T-cell (primary cell): ENCODE measurements at places on chromosomes 2 and 18. TPM values are rescaled to one million over a fixed set of nuclear protein-coding genes. Genes with fewer than 3 reads are reported as not detected.
A peak's percentile ranks its signal among the peaks of the same experiment; 100 is the strongest.

DNA sequence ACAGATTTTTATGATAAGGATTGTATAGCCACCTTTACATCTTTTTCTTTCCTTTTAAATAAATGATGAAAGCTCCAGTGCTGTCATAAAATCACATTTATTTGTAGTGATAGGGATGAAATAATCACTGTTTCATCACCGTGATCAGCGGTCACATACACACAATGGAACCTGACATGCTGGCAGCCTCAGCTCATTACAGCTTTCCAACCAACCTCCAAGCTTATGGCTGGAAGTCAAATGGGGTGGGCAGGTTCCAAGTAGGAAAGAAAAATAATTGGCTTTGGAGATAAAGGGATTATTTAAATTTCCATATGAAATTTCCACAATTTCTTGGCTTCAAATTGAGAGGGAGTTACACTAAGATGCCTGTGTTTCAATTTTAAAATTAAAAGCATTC lies 251.3 kb downstream of the PLCL1 start:
- no peak for DNase-seq
- no peak overlapping the region for H3K27ac ChIP-seq
- H3K36me3 ChIP-seq, result no peaks in the 10 kb centered on the region

DNA sequence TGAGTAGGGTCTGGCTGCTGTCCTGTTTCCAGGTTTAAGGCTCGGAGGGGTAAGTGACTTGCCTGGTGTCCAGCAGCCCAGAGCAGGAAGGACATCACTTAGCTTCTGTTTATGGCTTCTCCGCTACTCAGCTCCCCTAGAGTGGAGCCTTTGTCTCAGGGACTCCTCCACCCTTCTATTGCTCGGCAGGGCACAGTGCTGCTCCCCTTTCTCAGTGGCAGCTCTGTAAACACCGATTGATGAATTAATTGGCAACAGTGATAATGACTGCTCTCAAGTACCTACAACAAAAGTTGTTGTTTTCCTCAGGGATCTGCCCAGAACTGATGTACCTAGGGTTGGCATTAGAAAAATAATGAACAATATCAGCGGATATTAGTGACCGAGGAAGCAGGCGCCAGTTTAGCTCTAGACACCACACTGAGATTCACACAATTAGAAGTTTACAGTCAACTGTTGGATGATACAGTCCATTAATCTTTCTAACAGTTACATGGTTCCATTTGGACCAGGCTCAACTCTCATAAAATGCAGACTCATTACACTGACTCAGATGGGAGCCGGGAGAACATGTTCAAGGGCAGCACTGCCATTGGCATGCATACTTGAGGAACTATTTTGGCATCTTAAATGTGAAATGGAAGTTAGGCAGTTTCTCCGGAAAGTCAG lies 265.7 kb downstream of the MTX2 start:
- H3K27ac ChIP-seq, result no peak overlapping the region
- H3K4me1 ChIP-seq, result no peaks in the 10 kb centered on the region
- H3K27me3 ChIP-seq, result no peaks in the 10 kb centered on the region
- DNase-seq, result no peak

MC2R gene
- not detected for total RNA-seq

DNA sequence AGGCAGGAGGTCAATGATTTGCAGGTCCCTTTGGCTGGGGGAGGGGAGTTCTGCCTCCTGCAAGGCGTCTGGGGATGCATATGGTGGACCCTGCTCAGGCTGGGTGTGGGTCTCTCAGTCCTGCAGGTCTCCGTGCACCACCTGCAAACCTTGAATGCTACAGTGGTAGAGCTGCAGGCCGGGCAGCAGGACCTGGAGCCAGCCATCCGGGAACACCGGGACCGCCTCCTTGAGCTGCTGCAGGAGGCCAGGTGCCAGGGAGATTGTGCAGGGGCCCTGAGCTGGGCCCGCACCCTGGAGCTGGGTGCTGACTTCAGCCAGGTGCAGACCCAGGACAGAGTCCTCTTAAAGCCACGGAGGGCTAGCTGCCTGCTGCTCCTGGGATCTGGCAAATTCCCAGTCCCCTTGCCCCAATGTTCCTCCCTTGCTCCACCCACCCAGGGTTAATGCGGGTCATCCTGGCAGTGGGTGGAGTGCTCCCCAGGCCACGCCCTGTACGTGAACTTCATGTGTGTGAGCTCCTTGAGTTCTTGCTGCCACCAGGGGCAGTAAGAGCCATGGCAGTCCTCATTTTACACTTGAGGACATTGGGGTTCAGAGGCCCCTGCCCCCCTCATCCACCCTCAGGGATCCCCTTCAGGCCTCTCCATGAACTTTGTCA lies 3.1 kb downstream of the PROM2 start:
- no peak overlapping the region for H3K27ac ChIP-seq
- H3K4me1 ChIP-seq, result no peaks in the 10 kb centered on the region
- no peak overlapping the region for H3K4me3 ChIP-seq
- no peak for DNase-seq

RAB6C gene
- not detected for total RNA-seq

C2orf76 gene
- 7.9 TPM for total RNA-seq

HOXD8 gene
- not detected for total RNA-seq

DNA sequence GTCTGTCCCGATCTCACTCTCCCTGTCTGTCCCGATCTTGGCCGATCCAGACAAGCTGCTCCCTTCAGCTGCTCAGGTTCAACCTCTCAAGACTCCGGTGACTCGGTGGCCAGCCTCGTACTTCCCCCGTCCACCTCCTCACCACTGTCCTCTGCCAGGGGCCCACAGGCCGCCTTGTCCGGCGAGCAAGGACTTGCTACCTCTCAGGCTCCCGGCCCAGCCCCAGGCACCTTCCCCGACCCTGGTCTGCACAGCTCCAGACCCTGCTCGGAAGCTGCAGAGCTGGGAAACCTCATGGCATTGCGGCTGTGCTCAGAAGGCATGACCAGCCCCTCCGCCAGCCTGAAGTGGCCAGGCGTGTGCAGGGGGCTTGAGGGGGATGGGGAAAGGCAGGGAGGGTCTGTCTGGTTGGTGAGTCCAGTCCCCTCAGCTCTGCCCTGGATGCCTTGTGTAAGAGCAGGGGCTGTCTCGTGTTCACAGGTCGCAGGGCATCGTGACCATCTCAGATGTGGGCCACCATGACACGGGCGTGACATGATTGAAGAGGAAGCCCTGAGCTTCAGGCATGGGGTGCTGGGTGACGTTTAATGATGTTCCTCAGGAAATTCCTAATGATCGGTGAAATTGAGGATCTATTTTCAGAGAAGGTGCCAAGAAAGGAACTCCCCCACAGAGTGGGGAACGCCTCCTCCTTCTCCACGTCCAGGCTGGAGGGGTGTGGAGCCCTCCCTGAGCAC lies 121.2 kb upstream of the CTDP1 start:
- no peaks in the 10 kb centered on the region for H3K36me3 ChIP-seq
- H3K27ac ChIP-seq, result no peak overlapping the region
- H3K27me3 ChIP-seq, result no peaks in the 10 kb centered on the region
- DNase-seq, result no peak

- peaks cover 11% of the 10 kb centered on the region for H3K36me3 ChIP-seq
- peak within 1 kb of the TSS; percentile 82 for H3K27ac ChIP-seq
- H3K27me3 ChIP-seq, result no peaks in the 10 kb centered on the region
- H3K4me3 ChIP-seq, result peak within 1 kb of the TSS; percentile 77
- DNase-seq, result peak; percentile 29
- H3K4me1 ChIP-seq, result peaks cover 53% of the 10 kb centered on the region
These were observed at the start of gene VAMP5 for GRCh38 chr2:85584354-85584856. Gene VAMP5, plus strand, starts transcription at chr2:85584431. Its CDS starts 60 bp downstream, at chr2:85584491.

DNA sequence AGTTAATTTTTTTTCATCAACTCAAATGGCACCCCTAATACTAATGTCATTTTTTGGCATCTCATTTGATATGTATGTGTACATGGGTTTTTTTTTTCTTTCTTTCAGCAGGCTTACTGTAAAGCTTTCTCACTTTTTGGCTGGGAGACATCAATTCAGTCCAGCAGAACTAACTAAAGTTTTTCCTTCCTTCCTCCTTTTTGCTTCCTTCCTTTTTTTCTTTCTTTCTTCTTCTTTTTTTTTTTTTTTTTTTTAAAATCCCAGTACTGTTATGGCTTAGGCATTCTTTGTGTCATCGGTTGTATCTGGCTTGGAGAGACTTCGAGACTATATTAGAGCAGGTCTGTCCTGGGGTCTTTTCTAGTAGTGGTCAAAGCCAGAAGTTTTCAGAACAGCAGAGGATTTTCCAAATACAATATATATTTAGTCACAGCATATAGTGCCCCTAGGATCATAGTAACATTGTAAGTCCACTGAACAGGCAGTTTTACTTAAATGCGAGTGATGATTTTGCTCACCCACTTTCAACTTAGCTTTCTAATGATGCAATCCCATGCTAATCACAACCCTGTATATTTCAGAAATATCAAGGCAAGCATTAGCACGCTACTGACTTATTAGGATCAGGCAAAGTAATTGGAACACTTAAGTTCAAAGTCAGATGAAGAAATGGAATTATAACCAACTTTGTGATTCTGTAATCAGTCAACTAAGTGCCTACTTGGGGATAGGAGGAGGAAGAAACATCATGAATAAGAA lies 4.0 kb downstream of the KLHL29 start:
- H3K36me3 ChIP-seq, result no peaks in the 10 kb centered on the region
- no peak overlapping the region for H3K4me3 ChIP-seq
- DNase-seq, result no peak
- peaks cover 20% of the 10 kb centered on the region for H3K4me1 ChIP-seq
- no peak overlapping the region for H3K27ac ChIP-seq

- no peak overlapping the region for H3K27ac ChIP-seq
- H3K36me3 ChIP-seq, result no peaks in the 10 kb centered on the region
- DNase-seq, result no peak
- no peaks in the 10 kb centered on the region for H3K27me3 ChIP-seq
- H3K4me1 ChIP-seq, result no peaks in the 10 kb centered on the region
These were observed 40.7 kb upstream of the RAB27B start for GRCh38 chr18:54787616-54788015.

DNA sequence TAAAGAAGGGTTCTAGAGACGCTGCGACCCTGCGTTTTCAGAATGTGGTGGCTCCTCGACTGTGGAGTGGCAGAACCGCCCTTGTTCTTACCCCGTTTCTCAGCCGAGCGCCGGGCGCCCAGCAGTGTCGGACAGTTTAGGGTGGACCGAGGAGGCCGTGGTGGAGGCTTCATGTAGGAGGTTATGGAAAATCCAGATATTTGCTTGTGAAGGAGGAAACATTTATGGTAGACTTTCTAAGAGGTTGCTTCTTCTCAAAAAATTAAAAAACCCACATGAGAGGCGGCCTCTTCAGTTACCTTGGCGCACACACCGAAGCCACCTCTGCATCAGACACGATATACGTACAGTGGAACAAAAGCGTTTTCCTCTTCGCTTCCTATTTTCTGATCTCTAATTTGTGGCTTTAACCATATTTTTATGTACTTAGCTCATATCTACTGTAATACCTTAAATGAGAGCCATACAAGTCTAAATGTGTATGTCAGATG lies 120.8 kb downstream of the NFATC1 start:
- peak overlapping the region; percentile 75 for H3K27ac ChIP-seq
- peak overlapping the region; percentile 17 for H3K4me3 ChIP-seq
- peak; percentile 50 for DNase-seq
- H3K4me1 ChIP-seq, result peaks cover 56% of the 10 kb centered on the region

C2orf80 gene
- not detected for total RNA-seq

- H3K4me3 ChIP-seq, result no peak overlapping the region
- H3K36me3 ChIP-seq, result no peaks in the 10 kb centered on the region
These were observed 16.2 kb downstream of the EPB41L3 start for GRCh38 chr18:5527603-5528002.

TM4SF20 gene
- total RNA-seq, result not detected

- H3K27ac ChIP-seq, result no peak overlapping the region
- H3K36me3 ChIP-seq, result no peaks in the 10 kb centered on the region
- DNase-seq, result no peak
- H3K27me3 ChIP-seq, result no peaks in the 10 kb centered on the region
- H3K4me3 ChIP-seq, result no peak overlapping the region
- H3K4me1 ChIP-seq, result no peaks in the 10 kb centered on the region
These were observed 250.7 kb downstream of the SATB2 start for GRCh38 chr2:199207011-199207410.

DNA sequence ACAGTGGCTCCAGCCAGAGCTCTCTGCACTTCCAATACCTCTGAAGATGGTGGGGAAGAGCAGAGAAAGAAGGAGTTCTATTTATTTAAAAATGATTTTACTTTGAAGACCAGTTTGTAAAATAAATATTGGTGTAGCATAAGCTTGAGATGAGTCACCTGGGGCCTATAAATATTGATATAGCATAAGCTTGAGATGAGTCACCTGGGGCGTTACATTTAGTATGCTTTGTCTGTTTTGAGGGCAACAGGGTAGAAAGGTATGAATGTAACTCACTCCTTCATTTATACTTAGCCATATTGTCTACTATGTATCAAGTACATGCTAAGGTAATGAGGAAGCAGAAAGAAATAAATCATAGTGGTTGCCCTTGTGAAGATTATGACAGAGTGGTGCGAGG lies 7.7 kb upstream of the SULT1C4 start:
- no peaks in the 10 kb centered on the region for H3K36me3 ChIP-seq
- H3K27ac ChIP-seq, result no peak overlapping the region
- no peaks in the 10 kb centered on the region for H3K4me1 ChIP-seq
- H3K27me3 ChIP-seq, result no peaks in the 10 kb centered on the region
- no peak overlapping the region for H3K4me3 ChIP-seq
- no peak for DNase-seq

ITGB1BP1 gene
- 76.7 TPM for total RNA-seq

- no peaks in the 10 kb centered on the region for H3K27me3 ChIP-seq
- no peaks in the 10 kb centered on the region for H3K36me3 ChIP-seq
- no peak overlapping the region for H3K27ac ChIP-seq
- H3K4me1 ChIP-seq, result no peaks in the 10 kb centered on the region
- no peak overlapping the region for H3K4me3 ChIP-seq
- DNase-seq, result no peak
These were observed 62.8 kb downstream of the ARL6IP6 start for GRCh38 chr2:152781175-152781574.

GRCh38 chr2:46793423-46794416 lies 121.9 kb downstream of the MCFD2 start:
- no peak for DNase-seq
- H3K27me3 ChIP-seq, result peaks cover 4% of the 10 kb centered on the region
- no peak overlapping the region for H3K4me3 ChIP-seq
- no peaks in the 10 kb centered on the region for H3K4me1 ChIP-seq
- H3K27ac ChIP-seq, result no peak overlapping the region

GRCh38 chr2:191895195-191895594 lies 48.3 kb upstream of the CAVIN2 start:
- H3K27me3 ChIP-seq, result peaks cover 5% of the 10 kb centered on the region
- H3K4me3 ChIP-seq, result no peak overlapping the region
- H3K27ac ChIP-seq, result no peak overlapping the region
- DNase-seq, result no peak

CTAGE1 gene
- total RNA-seq, result not detected

- H3K4me1 ChIP-seq, result no peaks in the 10 kb centered on the region
- H3K27me3 ChIP-seq, result no peaks in the 10 kb centered on the region
- no peaks in the 10 kb centered on the region for H3K36me3 ChIP-seq
These were observed 137.6 kb downstream of the MYO1B start for GRCh38 chr2:191382801-191383200.

GRCh38 chr2:237122214-237122666 lies 36.6 kb downstream of the COPS8 start:
- H3K36me3 ChIP-seq, result no peaks in the 10 kb centered on the region
- no peaks in the 10 kb centered on the region for H3K4me1 ChIP-seq
- peak; percentile 33 for DNase-seq
- H3K4me3 ChIP-seq, result no peak overlapping the region
- H3K27me3 ChIP-seq, result no peaks in the 10 kb centered on the region
- no peak overlapping the region for H3K27ac ChIP-seq

GRCh38 chr2:216688731-216689340 lies 6.5 kb downstream of the IGFBP5 start:
- no peaks in the 10 kb centered on the region for H3K36me3 ChIP-seq
- H3K27ac ChIP-seq, result no peak overlapping the region
- H3K4me1 ChIP-seq, result peaks cover 30% of the 10 kb centered on the region
- DNase-seq, result no peak

- no peaks in the 10 kb centered on the region for H3K36me3 ChIP-seq
- DNase-seq, result no peak
- no peak overlapping the region for H3K4me3 ChIP-seq
These were observed 237.6 kb downstream of the DYSF start for GRCh38 chr2:71690876-71691475.

DUSP19 gene
- 2.5 TPM for total RNA-seq
